ENCODE measurements at places on chromosomes 1 and 21.

DNA sequence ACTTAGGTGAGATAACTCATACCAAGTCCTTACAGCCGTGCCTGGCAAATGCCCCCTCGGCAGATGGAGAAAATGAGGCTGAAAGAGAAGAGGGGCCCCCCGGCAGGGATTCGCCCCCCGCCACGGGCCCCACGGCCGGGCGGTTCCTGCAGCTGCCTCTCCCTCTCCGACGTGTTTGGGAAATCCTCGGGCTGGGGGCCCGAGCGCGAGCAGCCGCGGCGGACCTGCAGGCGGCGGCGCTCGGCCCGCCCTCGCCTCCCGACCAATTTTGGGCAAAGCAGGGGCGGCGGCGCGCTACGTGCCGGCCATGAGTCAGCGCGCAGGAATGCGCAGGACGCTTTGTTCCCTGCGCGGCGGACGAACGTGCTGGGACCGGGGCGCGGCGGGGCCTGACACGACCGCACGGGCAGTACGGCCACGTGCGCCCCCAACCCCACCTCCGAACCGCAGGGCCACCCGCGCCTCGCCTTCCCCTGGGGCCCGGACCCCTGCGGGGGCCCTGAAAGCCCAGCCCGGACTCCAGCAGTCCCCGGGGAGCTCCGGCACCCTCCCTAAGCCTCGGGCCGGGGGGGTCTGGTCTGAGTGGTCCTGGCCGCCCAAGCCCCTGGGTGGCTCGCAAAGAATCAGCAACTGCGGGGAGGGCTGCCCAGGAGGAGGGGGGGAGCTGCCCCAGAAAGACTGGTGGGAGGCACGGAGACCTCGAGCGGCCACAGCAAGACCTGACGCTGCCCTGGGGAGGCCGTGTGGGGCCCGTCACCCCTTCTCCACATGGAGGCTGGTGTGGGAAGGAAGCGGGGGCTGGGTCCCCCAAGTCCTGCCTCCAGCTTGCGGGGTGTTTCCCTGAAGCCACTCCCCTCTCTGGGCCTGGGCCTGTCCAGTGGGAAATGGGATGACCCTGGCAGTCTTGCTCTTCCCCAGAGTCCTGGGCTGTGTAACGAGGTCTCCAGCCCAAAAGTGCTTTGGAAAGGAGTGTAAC is 11.9 kb upstream of the EDN2 start:
- peak; percentile 36 for DNase-seq

DNA sequence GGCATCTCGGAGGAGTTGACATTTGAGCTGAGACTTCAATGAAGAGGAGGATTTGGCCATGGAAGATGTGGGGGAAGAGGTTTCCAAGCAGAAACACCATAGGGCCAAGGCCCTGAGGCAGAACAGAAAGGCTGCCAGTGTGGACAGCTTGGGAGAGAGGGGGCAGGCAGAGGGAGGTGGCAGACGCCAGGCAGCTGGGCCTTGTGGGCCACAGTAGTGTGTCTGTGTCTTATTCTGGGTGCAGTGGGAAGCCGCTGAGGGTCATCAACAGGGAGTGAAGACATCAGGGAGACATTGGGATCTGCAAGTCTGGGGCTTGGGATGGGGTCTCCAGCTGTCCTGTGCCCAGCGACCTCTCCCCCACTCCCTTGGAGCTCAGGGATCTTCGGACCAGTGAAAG is 96.8 kb downstream of the LACTBL1 start:
- DNase-seq, result no peak

DNA sequence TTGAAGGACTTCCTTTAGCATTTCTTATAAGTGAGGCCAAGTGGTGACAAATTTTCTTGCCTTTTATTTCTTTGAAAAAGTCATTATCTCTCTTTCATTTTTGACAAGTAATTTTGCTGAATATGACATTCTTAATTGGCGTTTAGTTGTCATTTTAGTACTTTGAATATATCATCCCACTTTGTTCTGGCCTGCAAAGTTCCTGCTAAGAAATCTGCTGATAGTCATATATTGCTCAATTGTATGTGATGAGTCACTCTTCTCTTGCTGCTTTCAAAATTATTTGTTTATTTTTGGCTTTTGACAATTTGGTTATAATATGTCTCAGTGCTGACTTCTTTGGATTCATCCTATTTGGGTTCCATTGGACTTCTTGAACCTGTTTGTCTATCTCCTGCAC is 312.6 kb downstream of the DUSP10 start:
- no peak for DNase-seq

GRCh38 chr1:187336441-187337168 is 507.9 kb downstream of the PLA2G4A start:
- no peak for DNase-seq

DNA sequence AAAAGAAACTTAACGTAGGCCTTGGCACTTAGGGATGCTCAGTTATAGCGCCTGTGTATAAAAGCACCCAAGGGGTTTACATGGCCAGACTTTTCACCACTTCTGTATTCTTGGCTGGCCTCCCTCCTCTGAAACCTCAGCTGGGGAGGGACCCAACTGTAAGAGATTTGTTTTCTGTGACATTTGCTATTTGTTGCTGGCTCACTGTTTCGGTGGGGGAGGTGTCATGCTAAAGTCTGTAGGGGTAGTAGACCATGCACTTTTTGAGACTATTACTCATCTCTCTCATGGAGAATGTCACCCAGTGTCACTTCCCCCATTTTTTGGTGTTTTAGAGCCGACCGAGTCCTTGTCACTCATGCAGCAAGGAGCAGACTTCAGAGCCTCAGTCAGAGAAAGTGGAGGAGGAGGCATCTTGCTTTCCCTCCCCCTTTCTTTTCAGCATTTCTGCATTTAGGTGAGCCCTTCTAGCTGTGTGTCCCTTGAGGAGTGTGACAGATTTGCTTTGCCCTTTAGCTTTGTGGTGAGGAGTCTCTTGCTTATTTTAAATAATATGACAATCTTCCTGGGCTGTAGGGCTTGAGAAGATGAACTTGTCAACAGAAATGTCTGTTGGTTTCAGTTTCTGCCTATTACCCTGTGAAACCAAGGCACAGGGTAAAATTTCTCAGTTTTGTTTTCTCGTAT is 160.1 kb downstream of the FASLG start:
- no peak for DNase-seq

DNA sequence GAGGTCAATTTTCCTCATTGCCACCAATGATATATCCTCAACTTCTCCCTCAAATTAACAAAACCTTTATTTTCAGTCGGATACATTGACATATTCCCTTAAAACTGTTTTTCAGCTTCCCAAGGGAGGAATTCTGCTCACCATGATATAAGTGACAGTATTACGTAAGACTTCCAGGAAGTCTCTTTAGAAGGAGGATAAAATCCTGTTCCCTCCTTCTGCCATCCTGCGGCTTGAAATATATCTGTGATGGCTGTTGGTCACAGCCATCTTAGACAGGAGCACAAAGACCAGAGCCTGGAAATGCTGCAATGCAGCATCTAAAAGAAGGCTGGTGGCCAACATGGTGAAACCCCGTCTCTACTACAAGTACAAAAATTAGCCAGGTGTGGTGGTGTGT is 270.4 kb downstream of the GPATCH2 start:
- no peak for DNase-seq

- no peak for DNase-seq
Observed at GRCh38 chr1:55694310-55694801, 479.2 kb upstream of the USP24 start.

GRCh38 chr1:4127592-4128140 is 227.6 kb upstream of the C1orf174 start:
- DNase-seq, result no peak

DNA sequence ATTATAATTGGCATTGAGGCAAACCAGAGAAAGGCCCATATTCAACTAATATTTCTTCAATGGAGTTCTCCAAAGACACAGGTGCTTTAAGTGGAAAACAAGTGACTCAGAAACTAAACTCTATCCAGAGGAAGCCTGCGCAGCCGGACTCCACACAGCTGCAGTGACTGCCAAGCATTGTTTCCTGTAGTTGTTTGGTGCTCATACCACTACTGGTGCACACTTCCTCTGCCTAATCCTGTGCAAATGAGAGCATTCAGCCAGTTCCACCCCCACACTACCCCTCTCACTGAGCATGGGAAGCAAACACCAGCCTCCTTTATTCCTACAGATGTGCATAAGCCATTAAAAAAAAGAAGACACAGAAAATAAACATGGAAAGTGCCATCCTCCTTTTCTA is 102.9 kb downstream of the VAV3 start:
- DNase-seq, result no peak

- no peak for DNase-seq
Observed at GRCh38 chr1:80509965-80510522, 1290.7 kb upstream of the ADGRL2 start.

DNA sequence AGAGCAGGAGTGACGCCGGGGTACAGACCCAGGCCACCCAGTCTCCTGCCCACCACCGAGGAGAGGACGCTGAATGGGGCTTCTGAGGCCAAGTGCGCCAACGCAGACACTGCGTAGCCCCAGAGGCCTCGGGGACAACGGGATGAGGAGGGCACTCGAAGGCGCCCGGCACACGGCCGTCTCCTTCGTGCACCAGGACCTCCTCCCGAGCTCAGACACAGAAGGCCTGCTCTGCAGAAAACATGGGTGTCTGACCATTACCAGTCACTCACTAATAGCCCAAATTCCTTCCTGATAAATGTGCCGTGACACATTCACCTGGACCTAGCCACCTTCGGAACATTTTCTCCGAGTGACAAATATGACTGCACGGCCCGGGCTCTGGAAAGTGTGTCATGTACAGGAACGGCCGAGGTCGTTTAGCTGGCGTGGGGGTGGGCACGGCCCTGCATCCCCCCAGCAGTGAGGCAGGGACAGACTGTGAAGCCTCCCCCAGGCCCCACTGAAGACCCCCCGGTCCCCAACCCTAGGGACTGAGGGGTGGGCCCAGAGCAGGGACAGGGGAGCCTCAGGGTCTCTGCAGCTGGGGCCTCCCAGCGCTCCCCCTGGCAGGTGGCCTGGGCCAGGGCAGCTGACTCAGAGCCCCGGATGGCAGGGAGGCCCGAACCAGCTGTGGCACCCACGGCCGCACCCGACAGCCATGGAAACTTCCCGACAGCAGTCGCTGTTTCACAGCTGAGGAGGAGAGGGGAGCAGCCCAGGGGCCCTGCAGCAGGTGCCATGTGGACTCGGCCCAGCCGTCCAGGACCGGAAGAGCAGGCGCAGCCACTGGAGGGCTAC is 16.7 kb upstream of the COL6A2 start:
- DNase-seq, result no peak

GRCh38 chr21:39461419-39461818 is 9.6 kb downstream of the SH3BGR start:
- DNase-seq, result no peak

DNA sequence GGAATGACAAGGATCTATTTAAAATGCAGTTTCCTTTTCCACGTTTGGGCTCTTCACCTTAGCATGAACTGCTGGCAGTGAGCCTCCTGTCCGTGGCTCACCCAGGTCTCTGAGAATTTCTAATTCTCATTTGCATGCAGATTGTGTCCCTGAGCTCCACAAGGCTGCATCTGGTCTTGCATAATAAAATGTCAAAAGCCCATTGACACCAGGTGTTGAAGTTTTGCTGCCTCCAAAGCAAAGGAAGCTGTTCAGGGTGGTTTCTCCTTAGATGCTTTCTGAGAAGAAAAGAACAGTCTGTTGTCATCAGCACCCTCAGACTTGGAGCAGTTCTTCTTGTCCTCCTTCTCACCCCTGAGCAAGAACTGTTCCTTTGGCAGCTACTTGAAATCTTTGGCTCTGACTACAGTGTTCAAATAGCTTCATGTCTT is 433.1 kb upstream of the KAZN start:
- DNase-seq, result no peak

DNA sequence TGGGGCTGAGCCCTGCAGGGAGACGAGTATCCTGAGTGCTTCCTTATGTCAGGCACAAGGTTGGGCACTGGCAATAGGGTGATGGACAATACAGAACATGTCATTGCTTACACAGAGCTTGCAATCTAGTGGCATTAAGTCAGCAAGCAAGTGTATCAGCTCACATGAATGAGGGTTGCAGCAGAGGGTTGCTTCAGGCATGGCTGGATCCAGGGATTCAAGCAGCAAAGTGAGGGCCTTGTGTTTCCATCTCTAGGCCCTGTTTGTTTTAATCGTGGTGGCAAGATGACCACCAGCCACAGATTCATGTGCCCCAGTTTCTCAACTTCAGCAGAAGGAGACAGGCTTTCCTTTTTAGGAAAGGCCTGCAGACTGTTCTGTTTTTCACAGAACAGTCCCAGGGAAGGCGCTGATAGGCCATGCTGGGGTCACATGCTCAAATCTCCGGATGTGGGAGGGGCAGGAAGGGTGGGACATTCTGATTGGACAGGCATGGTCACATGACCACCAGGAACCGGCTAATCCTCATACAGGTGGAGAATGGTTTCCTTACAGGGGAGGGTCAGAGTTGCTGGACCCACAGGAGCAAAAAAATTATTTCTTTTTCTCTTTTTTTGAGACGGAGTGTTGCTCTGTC is 14.4 kb downstream of the PLOD1 start:
- DNase-seq, result no peak

DNA sequence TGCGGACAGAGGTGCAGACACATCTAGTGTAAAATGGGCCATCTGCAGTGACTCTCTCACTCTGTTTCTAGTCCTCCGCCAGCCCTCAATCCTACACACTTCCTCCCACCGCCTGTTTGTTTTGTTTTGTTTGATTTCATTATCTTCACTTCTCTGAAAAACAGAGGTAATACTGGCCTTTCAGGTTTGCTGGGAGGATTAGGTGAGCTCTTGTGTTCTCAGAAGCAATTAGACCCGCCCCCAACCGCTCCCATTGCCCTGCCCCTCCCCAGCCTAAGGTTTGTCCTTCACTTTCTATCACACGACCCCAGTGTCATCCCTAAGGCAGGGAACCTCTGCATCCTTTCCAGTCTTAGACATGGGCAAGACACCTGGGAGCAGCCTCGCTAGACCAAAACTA is 43.2 kb upstream of the TACSTD2 start:
- no peak for DNase-seq

- DNase-seq, result no peak
Observed at GRCh38 chr1:181174861-181175260, 86.4 kb downstream of the IER5 start.

- no peak for DNase-seq
Observed at GRCh38 chr1:114632427-114632826, 37.4 kb downstream of the DENND2C start.

DNA sequence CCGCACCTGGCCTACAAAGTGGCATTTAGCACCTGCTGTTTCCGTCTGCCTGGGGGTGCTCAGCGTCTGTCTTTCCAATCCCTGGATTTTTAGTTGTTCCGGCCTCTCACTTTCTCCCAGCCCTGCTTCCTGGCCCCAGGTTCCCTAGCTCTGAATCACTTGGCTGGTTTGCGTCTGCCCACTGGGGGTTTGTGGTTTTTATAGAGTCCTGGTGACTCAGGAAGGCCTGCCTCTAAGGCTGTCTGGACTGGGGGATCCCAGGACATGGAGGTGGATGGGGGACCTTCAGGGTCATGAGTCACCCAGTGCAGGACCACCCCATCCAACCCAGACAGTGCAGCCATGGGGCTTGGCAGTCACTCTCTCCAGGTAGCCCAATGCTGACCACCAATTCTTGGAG is 53.5 kb downstream of the MRPL37 start:
- DNase-seq, result peak; percentile 38

All from GOT3 (cell line).